ENCODE measurements at places on chromosomes 2 and 18.

- no peak for DNase-seq
Measured at GRCh38 chr18:42961298-42961697, 154.2 kb downstream of the RIT2 start.

- DNase-seq: no peak
Measured at GRCh38 chr2:150647943-150648342, 160.5 kb upstream of the RND3 start.

DNA sequence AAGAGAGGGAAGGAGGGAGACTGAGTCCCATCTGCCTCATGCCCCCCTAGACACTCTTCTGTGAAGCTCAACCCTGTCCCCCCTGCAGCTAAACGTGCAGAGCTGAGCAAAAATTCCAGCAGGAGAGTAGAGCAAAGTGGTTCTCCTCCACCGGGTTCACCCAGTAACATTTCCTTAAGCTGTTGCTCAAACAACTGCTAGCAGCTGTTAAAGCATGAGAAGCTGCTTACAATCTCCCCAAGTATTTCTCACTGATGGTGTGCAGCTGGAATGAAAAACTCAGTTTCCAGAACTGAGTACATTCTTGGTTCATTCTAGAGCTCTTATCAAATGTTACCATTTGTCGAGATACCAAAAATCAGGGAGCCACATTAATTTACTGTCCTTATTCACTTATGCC lies 92.3 kb downstream of the STK39 start:
- DNase-seq: no peak

GRCh38 chr18:55189972-55190371 lies 230.7 kb upstream of the CCDC68 start:
- no peak for DNase-seq

DNA sequence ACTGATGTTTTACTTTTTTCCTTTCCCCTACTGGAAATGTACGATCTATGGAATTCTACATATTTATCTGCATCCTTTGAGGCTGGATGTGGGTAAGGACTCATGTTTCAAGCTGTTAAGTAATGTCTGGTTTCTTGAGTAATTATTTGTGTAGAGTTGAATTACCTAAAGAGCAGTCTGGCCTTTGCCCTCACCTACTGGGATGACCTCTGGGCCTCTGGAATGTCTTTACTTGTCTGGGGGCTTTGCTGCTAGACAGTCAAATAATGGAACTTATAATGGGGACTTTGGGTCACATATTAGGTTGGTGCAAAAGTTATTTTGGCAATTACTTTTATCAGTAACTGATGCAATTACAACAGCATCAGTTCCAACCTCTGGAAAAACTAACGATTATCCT lies 244.7 kb downstream of the CCDC178 start:
- no peak for DNase-seq

DNA sequence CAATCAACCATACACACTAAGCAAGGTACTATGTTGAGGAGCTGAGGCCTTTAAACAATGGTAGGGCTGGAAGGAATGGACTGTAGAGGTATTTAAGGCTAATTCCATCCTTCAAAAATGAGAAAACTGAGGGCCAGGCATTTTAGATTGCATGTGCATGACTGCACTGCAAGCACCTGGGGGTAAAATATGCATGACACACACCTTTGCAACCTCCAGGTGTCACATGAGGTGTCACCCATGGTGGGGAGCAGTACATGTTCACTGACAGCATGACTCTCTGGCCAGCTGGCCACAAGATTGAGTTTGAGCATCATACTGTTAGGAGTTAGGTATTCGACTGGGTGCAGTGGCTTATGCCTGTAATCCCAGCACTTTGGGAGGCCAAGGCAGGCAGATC lies 182.8 kb downstream of the ZBTB7C start:
- no peak for DNase-seq

- DNase-seq: no peak
Measured at GRCh38 chr2:143802871-143803650, 673.8 kb downstream of the ARHGAP15 start.

DNA sequence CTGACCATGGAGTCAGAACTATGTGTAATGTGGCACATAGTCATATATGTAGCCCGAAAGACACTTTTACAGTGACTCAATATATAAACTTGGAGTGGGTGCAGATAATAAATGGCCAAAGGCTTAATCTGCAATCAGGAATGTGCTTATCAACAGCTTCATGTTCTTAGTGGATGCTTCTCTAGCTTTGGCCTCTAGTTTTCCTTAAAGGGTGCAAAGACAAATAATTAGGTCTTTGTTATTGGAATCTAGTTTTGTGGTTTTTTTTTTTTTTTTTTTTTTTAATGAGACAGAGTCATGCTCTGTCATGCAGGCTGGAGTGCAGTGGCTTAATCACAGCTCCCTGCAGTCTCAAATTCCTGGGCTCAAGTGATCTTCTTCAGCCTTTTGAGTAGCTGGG lies 625.6 kb downstream of the EPHA4 start:
- DNase-seq: no peak

DNA sequence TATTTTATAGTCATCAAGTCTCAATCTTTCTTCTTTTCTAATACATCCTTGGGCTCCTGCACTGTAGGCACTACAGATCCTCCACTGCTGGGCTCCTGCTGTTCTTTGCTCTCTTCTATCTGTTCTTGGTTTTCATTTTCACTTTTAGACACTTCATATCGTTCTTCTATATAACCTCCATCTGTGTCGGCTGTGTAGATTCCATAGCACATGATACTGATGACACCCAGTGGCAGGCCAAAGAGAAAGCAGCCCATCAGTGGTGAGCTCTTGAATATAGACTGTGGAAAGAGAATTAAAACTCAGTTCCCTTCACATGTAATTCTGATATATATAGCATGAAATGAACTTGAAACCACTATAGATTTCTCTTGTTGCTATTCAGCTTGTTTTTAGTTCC lies 38.0 kb downstream of the TMX3 start:
- DNase-seq: no peak

- no peak for DNase-seq
Measured at GRCh38 chr2:98588880-98589431, 19.4 kb downstream of the COA5 start.

DNA sequence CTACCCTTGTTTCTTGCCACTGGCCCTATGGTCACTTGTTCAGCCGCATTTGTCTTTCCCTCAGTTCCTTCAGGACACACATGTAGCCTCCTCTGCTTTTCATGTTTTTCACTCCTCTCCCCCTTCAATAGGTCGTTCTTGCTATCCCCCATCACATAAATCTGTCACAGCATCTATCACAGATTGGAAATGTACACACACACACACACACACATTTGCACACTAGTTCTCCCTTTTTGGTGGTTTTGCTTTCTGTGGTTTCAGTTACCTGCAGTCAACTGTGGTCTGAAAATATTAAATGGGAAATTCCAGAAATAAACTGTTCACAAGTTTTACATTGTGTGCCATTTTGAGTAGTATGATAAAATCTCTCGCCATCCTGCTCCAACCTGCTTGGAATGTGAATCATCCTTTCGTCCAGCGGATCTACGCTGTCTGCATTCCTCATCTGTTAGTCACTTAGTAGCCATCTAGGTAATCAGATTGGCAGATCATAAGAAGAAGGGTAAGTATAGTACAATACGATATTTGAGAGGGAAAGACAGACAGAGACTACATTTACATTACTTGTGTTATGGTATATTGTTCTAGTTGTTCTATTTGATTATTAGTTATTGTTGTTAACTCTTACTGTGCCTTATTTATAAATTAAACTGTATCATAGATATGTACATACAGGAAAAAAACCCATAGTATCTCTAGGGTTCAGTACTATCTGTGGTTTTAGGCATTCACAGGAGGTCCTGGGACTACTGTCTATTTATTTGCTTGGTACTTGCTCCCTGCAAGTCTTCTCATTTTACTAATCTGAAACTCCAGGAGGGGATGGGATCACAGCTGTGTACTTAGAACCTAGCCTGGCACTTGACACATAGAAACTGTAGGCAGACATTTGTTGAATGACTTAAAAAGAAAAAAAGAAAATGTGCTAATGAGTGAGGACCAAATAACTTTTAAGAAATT lies 86.1 kb upstream of the PNPT1 start:
- no peak for DNase-seq

GRCh38 chr2:35168351-35168750 lies 1187.2 kb upstream of the CRIM1 start:
- no peak for DNase-seq

- DNase-seq: no peak
Measured at GRCh38 chr18:76741346-76741745, 81.0 kb upstream of the ZNF236 start.

GRCh38 chr2:36707050-36707449 lies 10.5 kb downstream of the VIT start:
- no peak for DNase-seq

GRCh38 chr2:161239326-161240109 lies 68.7 kb upstream of the PSMD14 start:
- DNase-seq: no peak

- DNase-seq: no peak
Measured at GRCh38 chr18:78582898-78583738, 396.5 kb upstream of the SALL3 start.

- DNase-seq: no peak
Measured at GRCh38 chr2:26630669-26631360, 10.4 kb downstream of the CIB4 start.

DNA sequence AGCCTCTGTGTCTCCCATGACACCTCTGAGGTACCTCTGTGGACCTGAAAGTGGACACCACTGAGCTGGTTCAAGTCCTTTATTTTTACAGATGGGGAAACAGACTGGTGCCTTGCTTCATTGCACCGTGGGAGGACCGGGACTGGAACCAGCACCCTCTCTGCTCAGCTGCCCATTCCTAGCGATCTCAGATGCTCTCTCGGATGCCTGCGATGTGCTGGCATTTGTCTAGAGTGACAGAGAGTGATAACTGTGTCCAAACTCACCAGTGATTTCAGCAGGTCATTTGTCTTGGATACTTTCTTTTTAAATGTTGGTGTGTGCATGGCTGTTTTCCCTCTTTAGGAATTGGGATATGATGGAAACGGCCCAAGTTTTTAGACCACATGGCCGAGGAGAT lies 30.1 kb upstream of the LYPD6B start:
- no peak for DNase-seq

DNA sequence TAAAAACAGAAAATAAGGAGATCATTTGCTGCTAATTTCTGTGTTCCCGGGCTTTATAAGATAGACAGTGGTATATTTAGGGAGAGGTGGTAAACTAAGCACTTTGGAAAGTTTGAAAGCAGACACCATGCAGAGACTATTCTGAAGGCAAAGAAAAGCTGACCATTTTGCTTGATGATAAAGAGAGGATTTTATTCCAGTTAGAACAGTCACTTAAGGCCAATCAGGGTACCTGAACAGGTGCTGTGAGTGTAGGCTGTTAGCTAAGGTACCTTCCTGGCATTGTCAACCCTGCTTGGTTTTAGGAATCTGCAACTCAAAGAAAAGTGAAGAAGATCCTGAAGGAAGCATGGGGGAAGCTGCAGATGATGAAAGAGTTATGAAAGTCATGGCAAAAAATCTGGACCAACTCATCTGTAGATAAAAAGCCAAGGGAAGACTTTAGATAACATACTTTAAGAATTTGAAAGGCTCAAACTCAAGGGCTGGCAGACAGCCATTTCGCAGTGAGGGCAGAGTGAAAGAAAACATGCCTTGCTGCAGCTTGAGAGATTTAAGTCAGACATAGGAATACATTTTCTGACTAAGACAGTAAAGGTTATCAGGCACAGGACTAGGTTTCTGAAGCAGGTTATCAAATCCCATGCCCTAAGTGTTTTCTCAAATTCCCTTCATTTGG lies 80.1 kb upstream of the ARL5A start:
- DNase-seq: no peak

- DNase-seq: no peak
Measured at GRCh38 chr2:24115057-24115456, 8.1 kb downstream of the PFN4 start.

DNA sequence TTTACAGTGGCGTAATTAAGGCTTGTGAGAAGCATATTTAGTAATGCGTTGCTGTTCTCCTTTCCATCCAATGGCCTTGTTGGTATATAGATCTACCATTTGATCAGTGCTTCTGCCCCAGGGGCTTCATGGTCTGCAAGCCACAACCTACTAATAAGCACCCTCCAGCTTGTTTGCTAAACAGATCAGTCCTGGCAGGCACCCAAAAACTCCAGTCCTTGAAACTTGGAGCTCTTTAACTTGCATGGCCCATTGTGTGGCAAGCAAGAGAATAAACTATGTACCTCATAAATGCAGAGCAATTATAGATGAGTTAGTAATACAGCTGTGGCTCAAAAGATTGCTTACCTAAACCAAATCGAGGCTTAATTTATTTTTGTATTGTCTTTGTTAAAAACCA lies 158.5 kb downstream of the FTCDNL1 start:
- DNase-seq: no peak

DNA sequence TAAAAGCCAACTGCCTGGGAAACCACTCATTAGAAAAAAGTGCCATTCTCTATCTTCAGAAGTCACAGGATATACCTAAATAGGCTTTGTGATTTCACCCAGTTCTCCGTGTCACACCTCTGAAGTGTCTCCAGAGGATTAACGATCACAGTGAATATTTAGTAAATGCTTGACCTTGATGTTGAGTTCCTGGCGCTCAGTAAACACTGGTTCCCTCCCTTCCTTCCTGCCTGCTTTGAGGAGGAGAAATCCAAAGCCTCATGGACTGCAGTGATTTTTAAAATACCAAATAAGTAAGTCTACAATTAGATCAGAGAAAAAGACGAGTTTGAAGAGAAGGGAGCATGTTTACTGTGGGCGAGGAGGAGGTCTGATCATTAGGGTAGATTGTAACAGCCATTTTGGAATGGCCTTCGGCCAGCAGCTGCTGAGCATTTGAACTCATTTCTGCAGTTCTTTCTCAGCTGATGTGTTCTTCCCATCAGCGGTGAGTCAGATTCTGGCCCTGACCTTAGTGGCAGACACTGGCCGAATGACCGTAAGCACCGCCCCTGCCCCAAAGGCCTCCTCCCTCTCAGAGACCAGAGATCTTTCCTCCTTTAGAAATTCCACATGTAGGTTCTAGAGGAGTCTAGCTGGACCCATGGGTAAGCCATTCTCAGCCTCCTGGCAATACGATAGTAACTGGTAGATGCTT lies 62.1 kb upstream of the SLC16A14 start:
- no peak for DNase-seq

DNA sequence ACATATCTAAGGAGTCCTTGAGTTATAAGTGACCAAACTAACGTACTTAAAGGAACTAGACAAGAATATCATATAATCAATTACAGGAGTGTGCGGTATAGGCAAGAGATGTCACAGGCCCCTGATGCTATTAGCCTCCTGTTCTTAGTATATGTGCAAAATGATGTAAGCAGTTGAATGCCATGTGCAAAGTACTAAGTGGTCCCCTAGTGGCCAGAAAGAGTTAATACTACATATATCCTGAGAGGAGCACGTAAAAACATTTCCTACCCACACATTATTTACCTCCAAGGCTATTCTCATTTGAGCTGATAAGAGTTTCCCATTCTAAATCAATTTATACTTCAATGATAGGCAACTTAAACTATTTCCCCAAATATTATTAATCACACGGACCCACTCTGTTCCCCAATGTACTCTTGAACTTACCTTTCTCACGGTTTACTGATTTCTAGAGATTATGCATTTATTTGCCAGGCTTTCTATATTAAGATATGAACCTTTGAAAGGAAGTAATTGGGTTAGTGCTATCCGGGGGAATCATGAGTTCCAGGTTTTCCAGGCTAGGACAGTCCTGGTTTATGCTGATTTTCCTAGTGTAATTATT lies 158.0 kb upstream of the KLHL14 start:
- DNase-seq: no peak
